CD4-positive, alpha-beta T cell treated with Interleukin-4 for 4 hours (primary cell): ENCODE measurements at places on chromosomes 2 and 18.
A peak's percentile ranks its signal among the peaks of the same experiment; 100 is the strongest.

- no peak for DNase-seq
Measured at GRCh38 chr18:3186678-3187658, 32.8 kb downstream of the MYOM1 start.

GRCh38 chr2:226329180-226329579, 470.4 kb downstream of the IRS1 start:
- no peak for DNase-seq

DNA sequence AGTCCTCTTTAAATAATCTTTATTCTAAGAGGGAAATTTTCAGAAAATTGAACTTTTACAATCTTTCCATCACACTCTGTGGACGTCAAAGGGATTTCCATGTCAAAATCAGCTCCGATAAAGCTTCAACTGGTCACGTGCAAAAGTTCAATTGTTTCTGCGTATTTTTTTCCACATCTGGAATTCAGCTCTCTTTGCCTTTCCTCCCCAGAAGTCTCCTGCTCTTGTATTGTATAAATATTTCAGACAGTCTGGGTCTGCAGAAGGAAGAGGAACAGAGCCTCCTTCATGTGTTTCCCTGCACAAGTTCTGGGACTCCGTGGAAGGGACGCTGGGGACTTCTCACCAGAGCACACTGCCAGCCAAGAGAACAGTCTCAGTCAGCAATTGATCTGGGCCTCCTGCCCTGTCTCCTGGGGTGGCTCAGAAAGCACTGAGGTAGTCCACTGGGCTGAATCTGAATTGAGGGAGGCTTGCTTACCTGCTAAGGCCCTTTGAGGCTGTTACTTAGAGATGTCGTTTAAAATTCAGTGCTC, 251.5 kb downstream of the TFCP2L1 start:
- DNase-seq, result no peak

- no peak for DNase-seq
Measured at GRCh38 chr18:76466410-76466991, 28.5 kb downstream of the ZNF516 start.

- no peak for DNase-seq
Measured at GRCh38 chr2:228927028-228928010, 343.8 kb downstream of the PID1 start.

DNA sequence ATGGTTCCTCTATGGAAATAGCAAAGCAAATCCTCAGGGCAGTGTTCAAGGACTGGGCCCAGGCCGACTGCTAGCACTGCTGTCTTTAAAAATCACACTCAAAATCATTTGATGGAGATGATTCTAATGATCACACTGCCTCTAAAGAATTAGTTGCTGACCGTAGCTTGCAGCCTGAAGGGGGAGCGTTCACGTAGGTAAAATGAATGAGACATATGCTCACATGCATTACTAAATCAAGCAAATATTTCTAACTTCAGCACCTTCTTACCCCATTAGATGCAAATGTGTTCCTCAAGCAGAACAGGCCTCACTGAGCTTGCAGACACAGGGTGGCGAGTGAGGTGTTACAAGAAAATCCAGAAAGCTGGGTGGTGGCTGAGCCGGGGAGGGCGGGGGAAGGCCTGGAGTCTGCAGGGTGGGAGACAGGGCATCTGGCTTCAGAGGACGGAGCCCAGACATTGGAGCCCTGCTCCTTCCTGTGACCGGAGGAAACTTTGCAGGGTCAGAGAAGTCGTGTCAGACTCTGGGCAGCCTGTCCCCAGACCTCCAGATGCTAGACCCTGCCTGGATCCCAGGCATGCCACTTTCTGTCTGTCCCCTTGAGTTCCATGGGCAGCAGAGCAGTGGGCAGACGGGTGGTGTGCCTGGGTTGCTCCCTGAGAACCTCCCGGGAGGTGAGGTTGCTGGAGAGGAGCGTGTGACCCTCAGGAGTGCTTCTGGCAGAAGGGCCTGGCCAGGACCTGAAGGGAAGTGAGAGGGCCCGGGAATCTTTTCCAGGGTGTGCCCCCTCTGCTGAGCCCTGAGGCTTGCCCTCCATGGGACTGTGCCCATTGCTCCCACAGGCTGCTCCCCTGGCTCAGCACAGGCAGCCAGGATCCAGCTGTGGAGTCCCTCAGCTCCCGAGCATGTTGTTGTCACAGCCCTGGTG, 7.1 kb upstream of the NPPC start:
- no peak for DNase-seq

DNA sequence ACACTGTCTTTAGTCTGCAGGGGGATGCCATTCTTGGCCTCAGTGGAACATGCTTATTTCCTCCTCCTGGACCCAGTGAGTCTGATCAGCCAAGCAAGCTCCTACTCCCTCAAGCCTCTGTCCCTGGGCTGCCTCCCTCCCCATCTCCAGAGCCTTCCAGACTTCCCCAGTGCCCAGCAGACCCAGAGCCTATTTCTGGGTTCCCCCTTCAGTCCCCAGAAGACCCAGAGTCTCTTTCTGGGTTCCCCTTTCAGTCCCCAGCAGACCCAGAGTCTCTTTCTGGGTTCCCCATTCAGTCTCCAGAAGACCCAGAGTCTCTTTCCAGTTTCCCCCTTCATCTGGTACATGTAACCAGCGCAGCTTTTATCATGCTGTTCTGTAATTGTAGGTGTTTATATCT, 17.0 kb upstream of the PKDCC start:
- no peak for DNase-seq

GRCh38 chr2:20540587-20541293, 93.9 kb downstream of the RHOB start:
- DNase-seq, result no peak

DNA sequence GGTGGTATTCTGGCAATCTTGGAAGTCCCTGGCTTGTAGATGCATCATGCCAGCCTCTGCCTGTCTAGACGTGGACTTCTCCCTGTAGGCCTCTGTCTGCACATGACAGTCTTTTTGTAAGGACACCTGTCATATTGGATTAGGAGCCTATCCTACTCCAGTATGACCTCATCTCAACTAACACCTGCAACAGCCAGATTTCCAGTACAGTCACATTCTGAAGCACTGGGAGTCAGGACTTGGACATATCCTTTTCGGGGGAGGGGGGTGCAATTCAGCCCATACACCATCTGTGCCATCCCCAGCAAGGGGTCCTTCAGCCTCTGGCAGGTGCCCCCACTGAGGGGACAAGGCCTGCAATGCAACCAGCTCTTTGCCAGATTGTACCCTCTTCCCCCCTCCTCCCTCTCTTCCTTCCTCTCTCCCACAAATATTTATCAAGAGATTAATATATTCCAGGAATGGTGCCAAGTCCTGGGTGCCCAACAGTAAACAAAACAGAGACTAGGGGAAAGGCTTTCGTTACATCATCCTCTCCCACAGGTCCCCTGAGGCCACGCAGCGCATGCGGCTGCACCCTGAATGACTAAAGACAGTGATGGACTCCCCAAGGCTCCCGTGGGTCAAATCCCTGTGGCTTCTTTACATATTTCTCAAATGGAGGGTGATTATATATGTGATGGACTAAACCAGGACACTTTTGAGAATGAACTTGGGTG, 20.5 kb upstream of the MYCN start:
- DNase-seq, result no peak

- DNase-seq, result no peak
Measured at GRCh38 chr2:191565647-191566198, 112.2 kb upstream of the NABP1 start.

- DNase-seq, result no peak
Measured at GRCh38 chr18:53457068-53457467, 767.4 kb downstream of the MBD2 start.

DNA sequence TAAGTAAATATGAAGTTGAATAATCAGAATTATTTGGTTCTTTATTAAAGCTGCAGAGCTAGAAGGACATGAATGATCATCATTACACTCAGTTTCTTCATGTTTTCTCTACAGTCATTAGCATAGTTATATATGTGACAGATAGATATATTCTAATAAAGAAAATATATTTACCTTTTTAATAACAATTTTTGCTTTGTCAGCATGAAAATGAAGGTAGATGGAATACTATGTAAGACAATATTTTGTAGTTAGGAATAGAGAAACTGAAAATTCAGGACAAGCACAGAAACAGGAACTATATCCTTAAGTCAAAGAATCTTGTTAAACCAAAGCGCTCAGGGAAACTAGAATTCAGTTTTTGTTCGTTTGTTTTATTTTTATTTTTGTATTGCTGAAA, 649.9 kb upstream of the NRXN1 start:
- no peak for DNase-seq

DNA sequence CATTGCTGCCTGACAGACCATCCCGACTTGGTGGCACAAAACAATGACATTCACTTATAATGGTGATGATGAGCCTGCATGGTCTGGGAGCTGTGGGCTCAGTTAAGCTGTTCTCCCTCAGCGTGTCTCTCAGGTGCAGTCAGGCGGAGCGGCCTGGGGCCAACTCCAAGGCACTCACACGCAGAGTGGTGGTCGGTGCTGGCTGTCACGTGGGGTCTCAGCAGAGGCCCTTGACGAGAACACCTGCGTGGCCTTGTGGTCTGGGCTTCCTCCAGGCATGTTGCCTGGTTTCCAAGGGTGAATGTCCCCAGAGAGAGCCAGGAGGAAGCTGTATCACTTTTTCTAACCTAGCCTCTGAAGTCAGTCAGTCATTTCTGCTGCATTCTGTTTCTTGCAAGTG, 29.8 kb downstream of the ARMC9 start:
- DNase-seq, result no peak

DNA sequence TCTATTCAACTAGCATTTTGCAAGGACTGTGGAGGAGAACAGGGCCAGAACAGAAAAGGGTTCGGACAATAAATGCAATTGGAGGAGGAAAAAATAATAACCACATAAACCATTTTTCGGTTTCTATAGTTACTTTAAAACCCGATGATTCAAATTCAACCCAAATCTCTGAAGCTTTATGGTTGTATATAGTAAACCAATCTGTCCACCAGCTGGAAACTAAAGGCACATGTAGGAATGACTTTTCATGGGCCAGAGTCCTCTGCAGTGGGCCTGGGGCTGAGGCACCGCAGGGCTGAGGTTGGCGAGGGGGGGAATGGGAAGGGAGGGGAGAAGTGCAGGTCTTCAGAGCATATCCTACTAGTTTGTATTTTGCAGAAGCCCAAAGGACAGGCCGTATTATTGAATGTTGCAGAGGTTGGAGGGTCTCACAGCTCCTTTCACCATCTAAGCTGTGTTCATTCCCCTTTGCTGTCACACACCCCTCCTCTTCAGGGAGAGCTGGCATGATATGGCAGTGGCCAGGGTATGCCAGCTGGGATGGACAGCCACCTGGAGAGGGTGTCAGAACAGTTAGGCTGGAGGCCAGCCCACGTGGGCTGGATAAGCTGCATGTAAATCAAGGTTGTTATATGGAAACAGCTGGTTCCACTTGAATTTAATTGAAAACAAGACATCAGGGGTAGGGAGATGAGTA, 267.1 kb downstream of the PRKCE start:
- DNase-seq, result no peak

- DNase-seq, result no peak
Measured at GRCh38 chr2:15251753-15252152, 309.4 kb downstream of the NBAS start.

DNA sequence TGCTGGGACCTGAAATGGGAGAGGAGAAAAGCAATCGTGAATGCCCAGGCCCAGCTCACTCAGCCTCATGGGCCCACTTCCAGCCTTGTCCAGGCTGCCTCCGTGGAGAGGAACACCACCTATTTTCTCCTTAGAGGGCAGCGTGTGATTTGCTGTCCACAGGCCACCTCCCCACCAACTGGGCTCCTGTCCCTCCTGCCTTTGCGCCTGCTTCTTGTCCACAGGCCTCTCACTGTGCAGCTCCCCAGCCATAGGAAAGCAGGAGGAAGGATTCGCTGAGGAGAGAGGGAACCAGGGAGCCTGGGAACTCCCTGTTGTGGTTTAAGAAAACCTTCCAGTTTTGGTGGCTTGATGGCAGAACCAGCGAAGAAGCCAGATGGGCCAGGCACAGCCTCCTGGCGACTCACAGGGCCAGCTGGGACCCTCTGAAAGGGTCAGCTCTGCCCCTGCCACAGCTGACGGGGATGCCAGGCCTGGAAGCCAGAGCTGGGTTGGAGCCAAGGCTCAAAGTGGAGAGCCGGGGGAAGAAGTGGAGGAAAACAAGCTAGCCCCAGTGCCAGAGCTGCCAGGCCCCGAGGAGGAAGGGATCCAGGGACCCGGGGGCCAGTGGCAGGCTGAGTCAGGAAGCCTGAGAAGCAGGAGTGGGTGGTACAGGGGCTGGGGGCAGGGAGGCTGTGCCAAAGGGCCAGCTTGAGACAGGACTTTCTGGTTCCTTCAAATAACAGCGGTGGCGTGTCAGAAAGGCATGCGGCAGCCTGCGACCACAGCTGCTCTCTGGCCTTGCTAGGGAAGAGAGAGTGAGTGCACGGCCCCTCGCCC, 9.9 kb downstream of the TMBIM1 start:
- no peak for DNase-seq

- no peak for DNase-seq
Measured at GRCh38 chr2:108330979-108331378, 42.3 kb downstream of the SULT1C2 start.

- peak; percentile 36 for DNase-seq
Measured at GRCh38 chr2:172288603-172289002, 138.8 kb upstream of the ITGA6 start.

DNA sequence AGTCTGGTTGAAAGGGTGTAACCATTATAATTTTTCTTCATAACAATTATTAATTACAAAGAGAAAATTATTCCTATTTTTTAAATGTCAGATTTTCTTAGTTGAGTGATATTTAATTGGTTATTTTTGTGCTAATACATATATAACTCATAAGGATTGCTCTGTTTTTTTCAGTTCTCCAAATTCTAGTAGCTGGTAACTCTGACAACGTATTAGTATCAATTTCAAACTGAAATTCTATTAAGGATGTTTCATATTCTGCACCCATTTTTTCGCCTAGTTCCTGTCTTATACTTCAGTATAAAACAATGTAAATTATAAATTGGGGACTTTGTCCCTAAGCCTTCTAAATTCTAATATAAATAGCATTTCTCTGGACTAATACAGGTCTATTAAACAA, 81.0 kb downstream of the R3HDM1 start:
- no peak for DNase-seq

DNA sequence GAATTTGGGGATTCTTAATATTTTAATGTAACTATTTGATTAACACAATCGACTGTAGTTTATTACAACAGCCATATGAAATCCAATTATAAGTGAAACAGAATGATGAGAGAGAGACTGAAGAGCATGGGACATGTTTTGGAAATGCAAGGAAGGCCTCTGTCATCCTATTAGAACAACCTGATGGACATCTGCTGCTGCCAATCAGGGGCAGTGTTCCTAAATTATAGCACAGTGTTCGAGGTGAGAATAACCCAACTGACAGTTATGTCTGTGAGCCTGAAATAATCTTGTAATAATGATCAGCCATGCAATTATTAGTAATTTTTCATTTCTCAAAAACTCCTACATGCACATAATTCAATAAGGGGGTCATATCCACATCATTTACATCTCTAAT, 73.6 kb downstream of the CCDC141 start:
- DNase-seq, result no peak

- no peak for DNase-seq
Measured at GRCh38 chr2:102337481-102338386, 17.9 kb upstream of the IL18R1 start.

DNA sequence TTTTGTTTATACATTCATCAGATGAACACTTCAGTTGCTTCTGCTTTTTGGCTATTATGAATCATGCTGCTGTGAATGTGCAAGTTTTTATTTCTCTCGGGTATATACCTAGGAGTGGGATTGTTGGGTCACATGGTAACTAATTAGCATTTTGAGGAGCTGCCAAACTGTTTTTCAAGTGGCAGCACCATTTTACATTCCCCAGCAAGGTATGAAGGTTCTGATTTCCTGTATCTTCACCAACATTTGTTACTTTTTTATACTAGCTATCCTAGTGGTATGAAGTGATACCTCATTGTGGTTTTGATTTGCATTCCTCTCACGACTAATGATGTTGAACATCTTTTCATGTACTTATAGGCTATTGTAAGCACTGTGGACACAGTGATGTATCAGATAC, 53.9 kb downstream of the DYNC1I2 start:
- DNase-seq, result no peak

- no peak for DNase-seq
Measured at GRCh38 chr2:62014102-62014501, 108.6 kb downstream of the COMMD1 start.
